Small intestine (tissue), 16 donors: ENCODE measurements at places on chromosomes 7 and 10. TPM values are rescaled to one million over a fixed set of nuclear protein-coding genes. Genes with fewer than 3 reads are reported as not detected.
A peak's percentile ranks its signal among the peaks of the same experiment; 100 is the strongest.

- no peak for DNase-seq
Observed at GRCh38 chr10:43200538-43201390, 62.5 kb downstream of the CSGALNACT2 start.

DNA sequence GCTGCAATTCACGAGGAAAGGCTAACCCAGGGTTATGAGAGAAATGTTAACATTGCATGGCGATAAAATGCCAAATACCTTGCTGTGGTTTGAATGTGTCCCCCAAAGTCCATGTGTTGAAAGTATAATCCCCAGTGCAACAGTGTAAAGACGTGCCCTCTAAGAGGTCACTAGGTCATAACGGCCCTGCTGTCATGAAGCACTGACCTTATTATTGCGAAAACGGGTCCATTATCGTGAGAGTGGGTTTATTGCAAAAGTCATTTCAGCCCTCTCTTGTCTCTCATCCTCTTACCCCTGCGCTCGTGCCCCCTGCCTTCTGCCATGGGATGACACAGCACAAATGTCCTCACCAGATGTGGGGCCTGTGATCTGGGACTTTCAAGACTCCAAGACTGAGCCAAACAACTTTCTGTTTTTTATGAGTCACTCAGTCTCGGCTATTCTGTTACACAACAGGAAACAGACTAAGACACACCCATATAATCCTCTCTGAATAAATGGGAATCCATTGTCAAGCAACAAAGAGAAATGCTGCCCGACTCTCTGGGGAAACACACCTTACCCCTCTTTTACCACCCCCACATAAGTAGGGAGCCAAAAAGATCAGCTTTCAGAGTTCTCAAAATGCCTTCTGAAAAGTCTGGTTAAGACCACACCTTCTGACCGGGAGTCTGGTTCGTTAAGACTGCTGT, 73.1 kb upstream of the UCN3 start:
- DNase-seq = peak; percentile 85

- DNase-seq = no peak
Observed at GRCh38 chr7:155794196-155794595, 18.1 kb downstream of the SHH start.

CHST15 gene
- polyA plus RNA-seq = 8.5 TPM

GRCh38 chr7:76397409-76398183, 11.9 kb downstream of the SSC4D start:
- peak; percentile 73 for DNase-seq
